ENCODE measurements at places on chromosomes 7 and 10. TPM values are rescaled to one million over a fixed set of nuclear protein-coding genes. Genes with fewer than 3 reads are reported as not detected.

The PAPSS2 gene
- 38.6 TPM for total RNA-seq

The FKBP9 gene
- total RNA-seq = 170 TPM

The SAP25 gene
- not detected for total RNA-seq

The ABCC2 gene
- total RNA-seq = 0.72 TPM

DNA sequence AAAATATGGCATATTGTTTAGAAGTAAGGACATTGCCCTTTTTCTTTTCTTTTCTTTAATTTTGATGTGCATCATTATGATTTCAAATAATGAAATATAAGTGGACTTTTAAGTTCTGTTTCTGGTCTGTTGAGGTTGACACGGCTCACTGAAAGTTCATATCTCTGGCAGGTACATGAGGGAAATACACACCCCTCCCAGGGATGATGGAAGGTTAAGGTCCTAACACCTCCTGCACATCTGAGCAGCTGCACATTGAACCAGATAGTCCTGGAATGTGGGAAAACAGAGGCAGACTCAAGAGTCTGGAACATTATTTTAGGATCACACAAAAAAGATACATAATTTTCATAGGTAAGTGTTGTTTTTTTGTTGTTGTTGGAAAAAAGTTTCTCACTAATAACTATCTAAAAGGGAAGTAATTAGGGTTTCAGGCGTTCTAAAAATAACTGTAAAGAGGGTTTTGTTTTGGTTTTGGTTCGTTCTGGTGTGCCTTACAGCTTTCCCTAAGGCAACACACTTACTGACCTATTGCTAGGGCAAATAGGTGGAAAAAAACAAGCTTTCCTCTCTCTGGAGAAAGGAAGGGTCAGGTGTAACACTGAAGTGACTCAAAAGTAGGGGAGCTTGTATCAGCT is 201.2 kb upstream of the PRKCQ start:
- no peak for DNase-seq

DNA sequence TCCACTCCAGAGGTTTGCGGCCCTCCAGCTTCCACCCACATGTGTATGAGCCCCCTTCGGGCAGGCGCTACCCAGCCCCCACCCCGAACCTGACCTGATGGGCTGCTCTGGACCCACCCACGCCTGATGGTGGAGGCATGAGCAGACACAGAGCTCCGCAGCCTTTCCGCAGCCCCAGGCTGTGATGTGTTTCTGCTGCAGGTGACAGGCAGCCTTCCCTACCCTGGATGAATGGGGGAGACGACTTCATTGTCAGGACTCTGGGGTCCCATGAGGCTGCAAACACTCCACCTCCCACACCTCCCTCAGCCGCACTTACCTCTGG is 61.2 kb downstream of the OAT start:
- DNase-seq = no peak

GRCh38 chr10:28382525-28383269 is 79.8 kb upstream of the MPP7 start:
- peak; percentile 36 for DNase-seq

DNA sequence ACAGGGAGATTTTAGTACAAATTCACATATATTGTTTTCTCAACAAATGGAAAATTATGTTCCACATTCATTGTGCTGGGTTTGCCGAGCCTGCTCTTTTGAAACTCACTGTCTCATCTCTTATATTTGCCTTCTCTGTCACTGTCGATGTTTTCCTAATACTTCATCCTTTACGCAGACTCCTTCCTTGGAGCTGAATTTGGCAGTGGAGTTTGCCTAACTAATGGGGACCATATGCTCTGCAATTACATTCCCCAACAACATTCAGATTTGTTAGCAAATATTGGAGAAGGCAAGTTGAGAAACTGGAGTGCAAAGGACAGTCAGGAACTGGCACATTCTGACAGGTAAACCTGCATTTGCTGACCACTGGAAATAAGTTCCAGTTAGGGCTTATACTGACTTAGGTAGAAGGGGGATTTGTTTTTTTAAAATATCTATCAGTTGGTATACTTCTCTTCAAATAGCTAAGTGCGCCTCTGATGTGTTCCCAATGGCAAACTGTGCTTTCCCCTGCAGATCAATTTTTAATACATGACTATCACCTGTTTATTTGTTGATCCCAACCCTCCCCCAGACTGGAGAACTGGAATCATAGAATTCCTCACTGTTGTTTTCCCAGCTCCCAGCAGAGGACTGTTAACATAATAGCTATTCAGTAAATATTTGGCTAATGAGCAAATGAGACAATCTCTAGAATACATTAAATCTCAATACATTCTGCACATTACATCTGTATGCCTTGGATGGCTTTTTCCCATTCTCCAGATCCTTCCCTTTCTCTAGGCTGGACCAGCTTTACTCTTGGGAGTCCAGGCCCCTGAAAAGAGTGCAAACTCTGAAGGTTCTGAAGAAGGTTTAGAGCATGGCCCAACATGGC is 769.3 kb downstream of the KCNMA1 start:
- no peak for DNase-seq

GRCh38 chr7:80359476-80359875 is 152.4 kb downstream of the GNAT3 start:
- DNase-seq = no peak

GRCh38 chr7:106827626-106828025 is 37.5 kb upstream of the PIK3CG start:
- DNase-seq = no peak

DNA sequence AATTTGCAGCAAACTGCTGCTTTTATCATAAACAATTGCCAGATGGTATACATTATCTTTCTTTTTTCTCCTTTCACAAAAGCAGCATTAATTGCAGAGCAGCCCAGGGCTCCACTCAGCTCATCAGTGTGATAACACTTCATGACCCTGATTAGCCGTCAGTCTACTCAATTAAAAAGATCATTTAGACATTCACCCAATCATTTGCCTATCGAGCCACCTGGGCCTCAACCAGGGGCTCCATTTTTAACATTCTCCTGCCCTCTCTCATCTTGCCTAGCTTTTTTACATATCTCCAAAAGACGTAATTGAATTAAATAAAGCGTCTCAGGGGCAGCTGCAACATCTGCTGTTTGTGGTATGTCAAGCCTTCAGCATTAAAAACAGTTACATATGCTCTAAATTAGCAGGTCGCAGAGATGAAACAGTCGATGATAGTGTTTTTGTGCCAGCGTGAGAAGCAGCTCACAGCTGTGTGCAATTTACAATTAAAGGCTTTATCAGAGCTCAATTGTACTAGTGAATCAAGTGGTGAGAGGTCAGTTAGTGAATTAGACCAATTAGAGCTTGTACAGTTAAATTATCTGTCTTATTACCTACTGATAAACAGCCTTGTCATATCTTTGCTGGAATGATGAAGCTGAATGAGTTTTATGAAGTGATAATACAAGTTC is 522.5 kb downstream of the ETV1 start:
- DNase-seq = no peak

- peak; percentile 77 for DNase-seq
Measured at GRCh38 chr10:34109952-34110702, 705.0 kb downstream of the PARD3 start.

GRCh38 chr10:84342584-84342983 is 14.2 kb downstream of the CCSER2 start:
- no peak for DNase-seq

DNA sequence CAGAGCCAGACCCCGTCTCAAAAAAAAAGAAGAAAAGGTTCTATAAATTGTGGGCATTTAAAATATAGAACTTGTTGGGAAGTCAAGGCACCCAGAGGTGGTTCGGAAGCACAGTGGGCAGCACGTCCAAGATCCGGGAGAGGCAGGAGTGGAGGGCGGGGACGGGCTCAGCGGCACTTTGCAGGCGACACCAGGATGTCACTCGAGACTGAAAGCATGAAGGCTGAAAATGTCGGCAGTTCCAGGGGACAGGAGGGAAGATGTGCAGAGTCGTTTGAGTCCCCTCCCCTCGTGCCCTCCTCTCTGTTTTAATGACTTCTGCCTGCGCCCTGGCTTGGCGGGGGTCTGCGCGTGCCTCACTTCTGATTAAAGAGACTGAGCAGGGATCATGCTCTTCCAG is 30.6 kb downstream of the IQCE start:
- no peak for DNase-seq

DNA sequence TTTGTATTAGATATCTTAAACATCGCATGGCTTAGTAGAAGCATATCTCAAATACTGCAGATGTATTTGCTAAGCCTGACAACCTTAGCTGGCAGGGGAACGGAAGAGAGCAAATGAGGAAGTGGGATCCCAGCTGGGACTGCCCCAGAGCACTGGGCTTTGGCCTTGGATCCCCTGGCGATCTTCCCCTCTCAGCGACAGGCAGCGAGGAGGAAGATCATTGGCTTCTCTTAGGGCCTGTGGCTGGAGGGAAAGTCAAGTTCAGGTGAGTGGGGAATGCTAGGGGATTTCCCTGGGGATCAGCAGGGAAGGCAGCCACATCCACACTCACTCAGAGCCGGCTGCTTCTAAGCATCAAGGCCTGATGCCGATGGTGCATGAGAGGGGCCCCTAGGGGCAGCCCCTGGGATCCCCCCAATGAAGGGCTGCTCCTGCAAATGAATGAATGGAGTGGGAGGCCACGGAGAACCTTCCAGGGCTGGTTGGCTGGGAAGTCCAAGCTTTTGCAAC is 42.0 kb downstream of the LYZL2 start:
- no peak for DNase-seq

DNA sequence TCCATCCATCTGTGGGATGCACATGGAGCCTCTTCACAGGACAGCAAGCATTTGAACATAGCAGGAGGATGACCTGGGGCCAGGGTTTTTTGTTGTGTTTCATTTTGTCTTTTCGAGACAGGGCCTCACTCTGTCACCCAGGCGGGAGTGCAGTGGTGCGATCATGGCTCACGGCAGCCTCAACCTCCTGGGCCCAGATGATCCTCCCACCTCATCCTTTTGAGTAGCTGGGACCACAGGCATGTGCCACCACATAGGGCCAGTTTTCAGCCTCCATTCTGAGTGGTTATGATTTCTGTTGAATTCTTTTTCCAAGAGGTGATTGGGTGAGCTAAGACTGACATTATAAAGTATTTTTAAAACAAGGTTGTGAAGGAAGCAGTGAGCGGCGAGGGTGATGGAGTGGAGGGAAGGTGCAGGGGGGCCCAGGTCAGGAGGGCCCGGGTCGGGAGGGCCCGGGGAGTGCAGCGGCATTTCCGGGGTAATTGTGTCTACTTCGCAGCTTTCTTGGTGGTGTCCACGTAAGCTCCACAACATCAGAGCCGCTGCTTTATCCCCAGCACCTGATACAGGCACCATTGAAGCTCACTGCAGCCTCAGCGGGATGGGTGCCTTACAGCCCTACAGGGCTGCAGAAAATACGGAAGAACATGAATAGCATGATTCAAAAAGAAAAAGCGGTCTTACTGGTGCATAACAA is 12.0 kb upstream of the LARP4B start:
- no peak for DNase-seq

Data from MG63 (cell line).